ENCODE measurements at places on chromosomes 12 and 14.

- no peak for DNase-seq
Observed at GRCh38 chr14:34177466-34177865, 226.6 kb upstream of the EGLN3 start.

- DNase-seq: peak; percentile 77
Observed at GRCh38 chr14:90382491-90383125, 14.2 kb upstream of the CALM1 start.

DNA sequence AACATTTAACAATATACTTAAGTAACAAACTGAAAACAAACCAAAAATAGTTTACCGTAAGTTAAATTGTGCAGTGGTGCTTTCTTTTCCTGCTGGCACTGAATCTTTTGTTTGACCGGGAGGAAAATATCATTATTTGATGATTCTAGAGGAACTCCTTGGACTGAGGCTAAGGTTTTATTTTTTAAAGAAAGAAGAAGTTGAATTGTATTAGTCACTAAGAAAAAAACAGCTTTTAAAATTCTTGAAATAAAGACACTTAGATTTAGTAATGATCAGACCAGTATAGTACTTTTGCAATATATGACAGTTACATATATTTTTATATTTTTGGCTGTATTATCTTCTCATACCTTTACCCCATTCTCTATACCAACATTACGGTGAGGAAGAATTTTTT, 10.3 kb downstream of the MIS18BP1 start:
- DNase-seq: no peak

- DNase-seq: no peak
Observed at GRCh38 chr14:37707716-37708115, 112.3 kb downstream of the TTC6 start.

- DNase-seq: no peak
Observed at GRCh38 chr12:6970096-6970527, 352 bp downstream of the PHB2 start.

DNA sequence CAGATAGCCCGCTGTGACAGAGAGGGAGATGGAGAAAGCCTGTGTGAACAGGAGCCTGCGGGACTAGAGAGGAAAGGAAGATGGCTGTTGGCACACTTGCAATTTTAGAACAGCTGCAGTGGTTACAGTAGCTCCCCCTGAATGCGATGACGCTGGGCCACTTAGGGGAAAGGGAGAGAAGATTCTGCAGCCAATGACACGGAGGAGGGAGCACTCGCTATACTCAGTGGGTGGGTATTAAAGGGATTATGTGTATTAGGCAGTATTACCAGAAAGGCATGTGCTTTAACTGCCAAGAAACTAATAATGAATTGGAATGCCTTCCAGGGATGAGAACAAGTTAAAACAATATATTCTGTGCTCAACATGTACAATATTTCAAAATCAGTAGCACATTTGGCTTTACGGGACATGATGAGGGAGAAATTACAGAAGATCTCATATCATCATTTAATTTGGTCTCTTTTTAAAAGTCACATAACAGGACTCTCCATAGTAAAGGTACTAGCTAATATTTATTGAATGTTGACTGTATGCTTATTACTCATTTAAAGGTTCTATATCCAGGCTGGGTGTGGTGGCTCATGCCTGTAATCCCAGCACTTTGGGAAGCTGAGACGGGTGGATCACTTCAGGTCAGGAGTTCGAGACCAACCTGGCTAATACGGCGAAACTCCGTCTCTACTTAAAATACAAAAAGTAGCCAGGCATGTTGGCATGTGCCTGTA, 35.9 kb upstream of the FOS start:
- DNase-seq: no peak

- DNase-seq: no peak
Observed at GRCh38 chr14:75373616-75374015, 54.2 kb upstream of the JDP2 start.

- DNase-seq: no peak
Observed at GRCh38 chr12:112539221-112539620, 120.5 kb downstream of the PTPN11 start.

DNA sequence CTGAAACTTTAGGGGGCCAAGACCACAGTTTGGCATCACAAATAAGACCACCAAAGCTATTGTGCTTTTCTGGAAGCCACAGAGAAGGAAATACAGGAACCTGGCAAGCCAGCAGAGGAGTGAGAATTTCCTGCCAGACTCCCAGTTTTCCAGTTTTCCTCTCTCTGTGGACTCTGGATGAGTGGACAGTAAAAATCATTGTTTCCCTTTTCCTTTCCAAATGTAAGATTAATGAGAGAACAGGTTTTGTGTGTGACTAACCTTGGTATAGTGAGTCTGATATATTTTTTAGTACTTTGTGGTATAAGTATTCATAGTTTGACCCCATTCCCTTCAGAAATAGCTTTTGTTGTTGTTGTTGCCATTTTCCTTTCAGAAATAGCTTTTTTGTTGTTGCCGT, 2.6 kb upstream of the TAC3 start:
- DNase-seq: no peak

- no peak for DNase-seq
Observed at GRCh38 chr14:67480011-67480410, 8.5 kb downstream of the TMEM229B start.

DNA sequence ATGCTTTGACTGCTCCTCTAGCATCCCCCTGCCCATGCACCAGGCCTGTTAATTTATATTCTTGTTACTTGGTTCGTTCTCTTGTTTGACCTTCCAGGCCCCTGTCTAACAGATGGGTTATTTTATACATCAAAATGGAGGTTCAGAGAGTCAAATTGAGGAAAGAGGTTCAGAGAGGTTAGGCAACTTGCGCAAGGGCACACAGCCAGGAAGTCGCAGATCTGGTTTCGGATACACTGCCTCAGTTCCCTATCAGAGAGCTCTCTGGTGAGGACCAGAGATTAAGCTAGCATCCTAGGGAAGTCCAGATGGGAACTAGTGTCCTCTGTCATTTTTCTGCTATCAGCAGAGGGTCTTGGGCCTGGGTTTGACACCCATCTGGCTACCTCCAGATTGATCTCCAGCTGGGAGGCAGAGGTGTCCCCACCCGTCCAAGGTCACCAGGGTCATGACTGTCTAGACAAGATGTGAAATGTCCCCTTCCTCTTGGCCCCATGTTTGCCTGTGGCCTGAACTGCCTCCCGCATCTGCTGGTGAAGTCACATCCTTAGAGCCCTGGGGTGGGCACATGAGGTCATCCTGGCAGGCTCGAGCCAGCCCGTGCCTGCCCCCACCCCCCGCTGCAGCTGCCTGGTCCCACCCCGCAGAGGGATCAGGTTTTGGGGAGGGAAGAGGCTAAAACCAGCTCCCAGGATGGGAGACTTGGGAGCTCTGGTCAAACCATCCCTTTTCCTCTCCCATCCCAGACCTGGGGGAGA, 84.3 kb upstream of the NCOR2 start:
- DNase-seq: no peak

GRCh38 chr12:53759261-53759660, 7.5 kb upstream of the CISTR start:
- DNase-seq: no peak

DNA sequence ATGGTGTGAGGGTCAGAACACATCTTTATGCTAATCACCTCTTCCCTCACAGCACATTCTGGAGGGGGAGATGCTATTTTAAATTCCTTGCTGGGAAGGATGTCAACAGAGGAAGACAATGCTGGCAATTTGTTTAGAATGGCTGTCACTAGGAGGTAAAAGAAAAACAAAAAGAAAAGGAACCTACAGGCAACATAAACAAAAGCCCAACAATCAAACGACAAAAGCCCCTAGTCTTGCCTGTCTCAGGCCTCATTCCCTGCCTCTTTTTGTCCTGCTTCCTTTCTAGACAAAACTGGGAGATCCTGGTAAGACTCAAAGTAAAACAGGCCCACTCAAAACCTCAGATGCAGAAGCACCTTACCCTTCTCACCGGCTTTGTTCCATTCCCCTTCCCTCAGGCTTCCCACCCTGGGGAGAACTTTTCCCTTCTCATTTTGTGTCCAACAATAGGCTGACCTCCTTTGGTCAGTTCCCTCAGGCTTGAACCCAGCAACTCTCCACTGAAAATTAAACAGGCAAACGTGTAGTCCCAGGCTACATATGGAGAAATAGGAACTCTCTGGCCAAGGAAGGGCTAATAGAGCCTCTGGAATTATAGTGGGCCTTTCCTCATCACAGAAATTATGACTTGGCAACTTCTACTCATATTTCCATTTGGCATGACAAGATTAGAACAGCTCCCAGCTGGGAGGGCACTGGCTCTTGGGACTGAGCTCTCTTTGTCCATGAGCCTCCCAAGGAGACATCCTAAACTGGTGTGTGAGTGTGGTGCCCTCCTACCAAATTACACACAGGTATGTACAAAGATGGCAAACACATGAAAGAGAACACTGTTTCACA, 193.0 kb downstream of the MON2 start:
- DNase-seq: no peak

DNA sequence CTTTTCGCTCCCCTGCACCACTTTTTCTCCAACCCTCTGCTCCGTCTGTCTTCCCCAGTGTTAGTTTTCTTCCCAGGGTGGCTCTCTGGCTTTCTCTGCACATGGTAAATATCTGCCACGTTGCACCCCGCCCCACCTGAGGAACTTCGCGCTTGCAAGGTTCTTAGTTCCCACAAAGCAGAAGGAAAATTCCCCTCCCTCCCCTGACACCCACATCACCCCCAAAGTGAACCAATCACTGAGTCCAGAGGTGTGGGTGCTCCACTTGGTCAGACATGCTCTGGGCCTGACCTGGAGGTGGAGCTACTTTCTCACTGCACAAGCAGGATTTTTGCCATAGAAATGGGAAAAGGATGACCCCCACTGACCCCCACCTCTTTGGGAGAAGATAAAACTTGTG, 415.0 kb downstream of the FUT8 start:
- no peak for DNase-seq

GRCh38 chr14:82055515-82056115, 522.0 kb upstream of the SEL1L start:
- DNase-seq: no peak

GRCh38 chr14:39592116-39592789, 160.0 kb upstream of the FBXO33 start:
- DNase-seq: no peak

GRCh38 chr12:93818488-93819049, 141.4 kb downstream of the CRADD start:
- DNase-seq: no peak

DNA sequence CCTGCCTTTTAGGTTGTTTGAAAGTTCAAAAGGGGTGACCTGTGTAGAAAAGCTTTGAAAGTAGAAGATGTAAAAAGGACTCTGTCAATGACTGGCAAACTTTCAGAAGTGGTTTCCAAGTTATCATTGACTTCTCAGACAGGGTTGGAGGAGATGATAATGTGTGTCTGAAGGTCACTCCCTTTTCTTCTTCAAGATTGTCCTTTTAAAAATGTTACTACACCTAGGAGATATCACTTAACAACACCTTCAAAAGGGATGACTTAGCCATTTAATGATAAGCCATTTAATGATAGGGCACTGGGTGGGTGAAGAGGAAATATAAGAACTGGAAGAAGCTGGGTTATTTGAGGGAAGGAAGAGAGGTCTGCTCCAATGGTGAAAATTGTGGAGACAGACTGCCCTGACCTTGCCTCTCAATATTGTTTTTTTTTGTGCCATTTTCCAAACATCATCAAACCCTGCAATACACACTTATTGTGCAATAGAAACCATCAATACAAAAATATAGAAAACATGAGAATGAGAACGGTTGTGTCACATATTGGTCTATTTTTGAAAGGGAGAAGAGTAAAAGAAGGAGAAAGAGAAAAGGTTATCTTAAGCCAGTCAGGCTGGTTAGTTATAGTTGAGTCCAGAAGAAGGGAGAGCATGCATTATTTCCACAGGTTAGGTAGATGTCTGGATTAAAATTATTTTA, 38.8 kb downstream of the BEST3 start:
- DNase-seq: no peak

DNA sequence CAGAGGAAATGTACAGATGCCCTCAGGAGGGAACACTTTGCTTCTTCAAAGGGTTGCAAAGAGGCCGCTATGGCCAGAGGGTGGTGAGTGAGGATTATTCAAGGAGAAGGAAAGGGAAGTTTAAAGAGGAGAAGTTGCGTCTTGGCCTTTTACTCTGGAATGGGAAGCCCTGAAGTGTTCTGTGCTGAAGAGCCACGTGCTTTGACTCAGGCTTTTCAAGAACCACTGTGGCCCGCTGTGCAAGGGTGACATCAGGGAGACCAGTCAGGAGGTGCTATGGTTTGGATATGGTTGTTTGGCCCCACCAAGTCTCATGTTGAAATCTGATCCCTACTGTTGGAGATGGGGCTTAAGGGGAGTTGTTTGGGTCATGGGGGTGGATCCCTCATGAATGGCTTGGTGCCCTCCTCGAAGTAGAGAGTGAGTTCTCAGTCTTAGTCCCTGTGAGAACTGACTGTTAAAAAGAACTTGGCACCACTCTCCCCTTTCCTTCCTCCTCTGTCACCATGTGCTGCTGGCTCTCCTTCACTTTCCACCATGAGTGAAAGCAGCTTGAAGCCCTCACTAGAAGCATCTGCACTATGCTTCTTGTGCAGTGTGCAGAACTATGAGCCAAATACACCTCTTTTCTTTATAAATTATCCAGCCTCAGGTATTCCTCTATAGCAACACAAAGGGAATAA, 66.1 kb upstream of the DUSP6 start:
- DNase-seq: no peak

DNA sequence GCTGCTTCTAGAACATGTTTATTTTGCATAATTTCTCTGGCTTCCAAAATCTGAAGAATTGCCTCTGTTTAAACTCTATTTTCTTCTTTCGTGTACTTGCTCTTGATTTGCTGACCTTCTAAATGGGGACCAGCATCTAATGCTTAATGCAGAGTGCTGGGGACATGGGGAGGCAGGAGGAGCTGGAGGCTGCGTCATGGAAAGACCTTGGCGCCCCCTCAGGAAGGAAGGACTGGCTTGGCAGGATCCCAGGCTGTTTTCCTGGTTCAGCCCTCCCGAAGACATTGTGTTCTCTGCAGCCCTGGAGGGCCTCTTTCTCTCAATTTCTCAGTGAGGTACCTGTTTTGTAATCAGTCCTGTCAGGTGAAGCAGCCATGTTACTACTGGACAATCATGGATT, 5.5 kb downstream of the PRKCH start:
- peak; percentile 45 for DNase-seq

GRCh38 chr14:65940056-65940735, 527.7 kb downstream of the FUT8 start:
- no peak for DNase-seq

- no peak for DNase-seq
Observed at GRCh38 chr12:90959032-90959431, 4.1 kb upstream of the CCER1 start.

GRCh38 chr12:19332196-19332595, 107.1 kb upstream of the AEBP2 start:
- no peak for DNase-seq

GRCh38 chr12:6936636-6937480, 6.8 kb upstream of the RNU7-1 start:
- peak; percentile 53 for DNase-seq

DNA sequence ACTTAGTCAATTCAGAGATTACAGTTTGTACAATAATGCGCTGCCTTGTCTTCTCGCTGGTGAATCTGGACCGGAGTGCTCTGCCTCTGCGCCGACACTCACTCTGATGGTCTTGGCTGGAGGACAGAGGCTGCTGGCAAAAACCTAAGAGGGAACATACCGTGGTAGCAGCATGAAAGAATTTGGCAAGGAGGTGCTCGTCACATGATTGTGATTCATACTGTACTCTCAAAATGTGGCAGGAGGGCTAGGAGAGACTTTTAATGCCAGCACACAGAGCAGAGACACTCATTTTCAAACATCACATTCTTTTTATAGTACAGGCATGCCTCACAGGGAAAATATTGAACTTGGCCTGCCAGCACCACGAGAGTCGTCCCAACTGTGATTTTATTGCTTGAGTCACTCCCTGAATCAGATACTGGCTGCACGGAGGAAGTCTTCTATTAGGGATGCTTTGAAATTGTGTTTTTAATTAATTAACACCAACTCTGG, 67.8 kb downstream of the HMGA2 start:
- DNase-seq: no peak

Data from CD4-positive, alpha-beta T cell treated with Interleukin-10 for 1 hour (primary cell).